Thoracic aorta (tissue), 2 donors: ENCODE measurements at places on chromosomes 11 and 22. TPM values are rescaled to one million over a fixed set of nuclear protein-coding genes. Genes with fewer than 3 reads are reported as not detected.

- DNase-seq, result no peak
Measured at GRCh38 chr11:48193876-48194275, 22.7 kb upstream of the OR4B1 start.

DNA sequence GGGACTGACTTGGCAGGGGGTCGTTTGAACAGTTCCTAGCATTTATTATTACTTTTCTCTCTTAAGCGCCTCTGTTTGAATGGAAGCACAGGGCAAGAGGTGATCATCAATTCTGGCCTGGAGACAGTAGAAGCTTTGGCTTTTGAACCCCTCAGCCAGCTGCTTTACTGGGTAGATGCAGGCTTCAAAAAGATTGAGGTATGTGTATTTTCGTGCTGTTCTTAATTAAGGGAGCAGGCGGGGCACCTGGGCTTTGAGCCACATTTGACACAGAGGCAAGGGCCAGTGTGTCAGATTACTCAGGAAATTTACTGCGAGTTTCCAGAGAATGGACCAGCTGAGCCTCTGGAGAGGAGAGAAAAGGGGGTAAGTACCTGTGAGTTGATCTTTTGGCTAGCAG lies 102.4 kb upstream of the SORL1-AS1 start:
- no peak for DNase-seq

GRCh38 chr11:75855206-75855605 lies 40.2 kb downstream of the UVRAG start:
- DNase-seq, result no peak

PARVG gene
- 34.9 TPM for total RNA-seq

- no peak for DNase-seq
Measured at GRCh38 chr11:117664897-117665296, 132.1 kb downstream of the DSCAML1 start.

GRCh38 chr22:24440270-24440717 lies 12.9 kb downstream of the ADORA2A start:
- no peak for DNase-seq

DNA sequence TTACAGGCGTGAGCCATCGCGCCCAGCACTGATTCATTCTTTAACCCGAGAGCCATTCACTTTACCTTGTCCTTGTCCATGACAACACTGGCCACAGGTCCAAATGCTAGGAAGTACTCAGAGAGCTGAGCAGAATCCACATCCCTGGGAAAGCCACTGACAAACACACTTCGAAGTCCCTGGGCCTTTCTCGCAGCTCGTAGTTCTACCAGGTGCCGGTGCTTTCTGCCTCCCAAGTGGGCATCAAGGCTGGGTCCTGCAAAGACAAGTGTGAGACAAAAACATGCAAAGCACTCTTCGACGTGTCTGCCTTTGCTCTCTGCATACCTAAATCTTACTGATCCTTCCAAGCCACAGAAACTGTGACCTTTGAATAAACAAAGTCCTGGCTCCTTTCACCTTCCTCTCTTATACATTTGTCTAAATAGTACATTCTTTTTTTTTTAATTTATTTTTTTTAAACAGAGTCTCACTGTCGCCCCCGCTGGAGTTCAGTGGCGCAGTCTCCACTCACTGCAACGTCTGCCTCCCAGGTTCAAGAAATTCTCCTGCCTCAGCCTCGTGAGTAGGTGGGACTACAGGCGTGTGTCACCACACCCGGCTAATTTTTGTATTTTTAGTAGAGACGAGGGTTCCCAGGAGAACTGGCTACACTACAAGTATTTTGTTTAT lies 2.2 kb downstream of the TUT1 start:
- no peak for DNase-seq

- DNase-seq, result no peak
Measured at GRCh38 chr11:101331411-101331810, 201.8 kb upstream of the PGR start.

DNA sequence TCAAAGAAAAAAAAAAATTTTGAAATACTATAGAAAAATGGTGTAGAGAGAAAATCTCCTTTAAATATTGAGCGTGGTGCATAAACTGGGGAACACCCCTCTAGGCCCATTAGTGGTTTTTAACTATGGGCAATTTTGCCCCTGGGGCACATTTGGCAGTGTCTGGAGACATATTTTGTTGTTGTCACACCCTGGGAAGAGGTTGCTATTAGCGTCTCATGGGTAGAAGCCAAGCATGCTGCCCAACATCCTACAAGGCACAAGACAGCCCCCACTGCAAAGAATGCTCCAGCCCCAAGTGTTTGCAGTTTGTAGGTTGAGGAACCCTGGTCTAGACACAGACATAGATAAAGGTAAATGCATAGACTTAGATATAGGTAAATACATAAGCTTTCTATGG lies 92.6 kb downstream of the KIAA1671 start:
- DNase-seq, result no peak

DNA sequence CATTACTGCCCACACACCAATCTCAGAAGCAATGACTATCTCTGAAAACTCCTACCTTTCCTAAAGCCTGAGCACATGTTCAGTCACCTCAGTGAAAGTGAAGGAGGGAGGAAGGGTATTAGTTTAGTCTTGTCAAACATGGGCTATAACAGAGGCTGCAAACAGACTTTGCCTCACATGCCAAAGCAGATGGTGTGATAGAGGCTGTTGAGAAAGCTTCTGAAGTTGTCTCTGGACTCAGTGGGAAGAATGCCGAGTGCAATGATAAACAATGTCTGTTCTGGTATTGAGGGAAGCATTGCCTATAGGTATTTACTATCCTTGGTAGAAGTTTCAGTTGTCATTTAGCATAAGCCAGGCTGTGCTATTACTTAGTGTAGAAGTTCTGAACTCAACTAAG lies 314.5 kb upstream of the CCDC90B start:
- no peak for DNase-seq

COMT gene
- 230 TPM for total RNA-seq

DNA sequence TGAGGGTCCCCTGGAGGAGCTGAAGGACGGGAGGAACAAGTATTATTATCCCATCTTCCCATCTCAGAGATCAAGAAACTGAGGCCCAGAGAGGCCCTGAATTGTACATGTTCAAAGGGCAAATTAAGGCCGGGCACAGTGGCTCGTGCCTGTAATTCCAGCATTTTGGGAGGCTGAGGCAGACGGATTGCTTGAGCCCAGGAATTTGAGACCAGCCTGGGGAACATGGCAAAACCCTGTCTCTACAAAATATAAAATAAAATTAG lies 8.1 kb downstream of the PLA2G6 start:
- DNase-seq, result no peak

OR4D5 gene
- total RNA-seq, result not detected

DNA sequence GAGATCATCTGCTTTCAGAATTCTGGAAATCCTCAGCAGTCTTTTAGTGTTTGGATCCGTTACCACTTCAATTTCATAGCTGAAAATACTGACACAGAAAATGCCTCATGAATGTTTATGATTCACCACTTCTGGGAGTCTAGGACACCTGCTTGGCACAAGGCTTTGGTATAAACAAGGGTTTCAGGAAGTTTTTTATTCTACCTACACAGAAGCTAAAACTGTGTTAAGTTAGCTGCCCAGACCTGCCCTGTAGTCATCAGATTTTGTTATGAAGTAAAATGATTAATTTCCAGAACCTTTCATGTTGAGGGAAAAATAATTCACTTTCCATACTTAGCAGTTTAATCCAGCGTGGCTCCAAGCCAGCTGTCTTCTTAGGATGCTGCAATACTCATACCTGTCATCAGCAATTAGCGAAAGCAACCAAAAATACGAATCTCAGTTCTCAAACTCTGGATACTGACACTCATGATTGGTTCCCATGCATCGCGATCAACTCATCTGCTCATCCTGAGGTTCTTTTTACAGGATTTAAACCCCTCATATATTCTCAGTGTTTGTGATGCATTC lies 458.5 kb upstream of the CCDC90B start:
- DNase-seq, result no peak

- DNase-seq, result no peak
Measured at GRCh38 chr11:3684129-3684818, 13.1 kb upstream of the CHRNA10 start.

DNA sequence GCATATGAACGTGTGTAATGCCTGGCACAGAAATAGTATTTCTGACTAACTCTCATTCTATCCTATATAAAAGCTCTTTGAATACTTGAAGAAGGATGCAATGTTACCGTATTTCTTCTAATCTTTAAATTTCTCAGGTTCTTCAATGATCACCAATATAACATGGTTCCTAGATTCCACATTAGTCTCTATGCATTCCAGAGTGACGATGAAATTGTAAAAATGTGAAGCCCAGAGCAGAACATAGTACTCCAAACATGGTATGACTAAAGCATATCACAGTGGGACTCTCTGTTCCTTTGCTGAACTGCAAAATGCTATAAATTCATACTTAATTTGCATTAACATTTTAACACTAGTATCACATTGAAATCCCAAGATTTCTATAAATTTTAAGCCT lies 877.6 kb upstream of the CHORDC1 start:
- DNase-seq, result no peak

POLD3 gene
- total RNA-seq, result 14.5 TPM

ZNF74 gene
- total RNA-seq, result 13.8 TPM
